ENCODE measurements at places on chromosomes 2 and 18. TPM values are rescaled to one million over a fixed set of nuclear protein-coding genes. Genes with fewer than 3 reads are reported as not detected.

- DNase-seq, result no peak
Measured at GRCh38 chr2:49567811-49568600, 413.7 kb upstream of the FSHR start.

DNA sequence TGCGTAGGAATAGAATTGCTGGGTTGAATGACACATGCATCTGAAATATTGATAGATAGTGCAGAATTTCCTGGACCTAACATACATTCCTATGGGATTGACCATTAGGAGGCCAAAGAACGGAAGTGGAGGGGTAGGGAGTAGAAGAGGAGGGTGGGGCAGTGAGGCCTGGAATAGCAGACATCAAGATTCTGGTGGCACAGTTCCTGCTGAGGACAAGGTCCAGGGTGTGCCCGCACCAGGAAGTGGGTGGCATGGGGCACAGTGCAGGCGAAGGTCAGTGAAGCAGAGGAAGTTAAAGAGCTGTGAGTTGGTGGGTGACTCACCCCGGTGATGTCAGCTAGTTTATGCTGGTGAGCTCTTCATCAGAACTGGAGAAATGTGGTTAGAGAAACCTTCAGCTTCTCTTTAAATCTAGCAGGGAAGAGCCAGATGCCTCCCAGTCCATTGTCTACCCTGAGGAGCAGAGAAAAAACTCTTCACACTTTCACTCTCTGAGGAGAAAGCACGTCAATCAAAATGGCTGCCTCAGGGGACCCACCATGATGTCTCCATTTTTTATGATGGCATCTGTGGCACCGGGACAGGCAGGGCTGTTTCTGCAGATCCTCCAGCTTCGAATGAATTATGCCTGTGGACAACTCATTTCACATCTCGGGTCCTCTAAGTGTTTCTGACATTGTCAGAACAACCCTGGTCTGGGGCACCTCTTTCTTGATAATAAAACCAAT lies 55.9 kb upstream of the CTLA4 start:
- DNase-seq, result no peak

DNA sequence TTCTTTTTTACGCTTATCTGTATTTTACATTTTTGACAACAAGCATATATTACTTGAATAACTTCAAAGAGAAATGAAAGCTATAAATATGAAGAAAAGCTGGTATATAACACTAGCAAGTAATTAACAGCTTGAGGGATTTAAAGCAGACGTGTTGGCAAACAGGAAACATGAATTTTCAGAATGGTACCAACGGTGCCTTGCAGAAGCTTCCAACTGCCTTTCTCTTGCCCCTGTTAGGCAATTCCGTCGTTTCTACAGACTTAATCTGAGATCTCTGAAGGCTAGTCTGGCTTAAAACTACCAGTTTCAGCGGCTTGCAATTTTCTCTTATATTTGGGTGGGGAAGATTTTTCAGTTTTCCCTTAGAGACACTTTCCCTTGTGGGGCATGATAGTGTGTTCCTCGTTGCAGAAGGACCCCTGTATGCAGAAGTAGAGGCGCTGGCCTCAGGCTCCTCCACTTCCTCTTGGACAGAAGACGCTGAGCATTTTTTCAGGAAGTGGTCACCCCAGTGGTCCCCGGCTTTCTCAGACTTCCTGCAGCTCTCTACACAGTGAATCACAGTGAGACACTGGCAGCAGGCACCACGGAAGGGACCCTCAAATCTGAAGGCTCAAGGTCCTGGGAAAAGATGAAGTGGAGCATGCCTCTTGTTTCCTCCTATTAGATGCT lies 56.2 kb upstream of the SLC16A14 start:
- DNase-seq, result no peak

DNA sequence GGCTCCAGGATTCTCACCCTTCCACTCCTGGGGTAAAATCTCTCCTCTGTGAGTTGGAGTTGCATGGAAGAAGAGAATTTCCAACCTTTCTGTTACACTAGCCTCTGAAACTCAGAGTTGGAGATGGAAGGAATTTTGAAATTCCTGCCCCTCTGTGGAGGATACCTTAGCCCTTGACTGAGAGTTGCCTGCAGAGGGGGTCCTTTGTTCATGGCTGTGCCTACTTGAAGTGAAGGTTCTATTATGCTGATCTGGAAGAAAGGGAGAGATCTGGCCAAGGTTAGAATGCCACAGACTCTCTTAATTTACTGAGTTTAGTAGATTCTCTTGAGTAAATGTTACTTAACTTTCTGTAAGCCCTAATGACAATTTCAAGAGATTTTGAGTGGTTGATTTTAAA lies 626.6 kb upstream of the GYPC start:
- no peak for DNase-seq

DNA sequence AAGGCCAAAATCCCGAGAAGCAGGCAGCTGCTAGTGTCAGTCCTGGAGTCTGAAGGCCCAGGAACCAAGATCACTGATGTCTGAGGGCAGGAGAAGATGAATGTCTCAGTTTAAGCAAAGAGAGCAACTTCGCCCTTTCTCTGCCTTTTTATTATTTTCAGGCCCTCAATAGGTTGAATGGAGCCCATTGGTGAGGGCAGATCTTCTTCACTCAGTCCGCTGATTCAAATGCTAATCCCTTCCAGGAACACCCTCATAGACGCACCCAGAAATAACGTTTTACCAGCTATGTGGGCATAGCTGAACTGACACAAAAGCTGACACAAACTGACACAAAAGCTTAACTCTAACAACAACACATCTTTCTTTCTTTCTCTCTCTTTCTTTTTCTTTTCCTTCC lies 78.0 kb upstream of the KCNJ3 start:
- no peak for DNase-seq

DNA sequence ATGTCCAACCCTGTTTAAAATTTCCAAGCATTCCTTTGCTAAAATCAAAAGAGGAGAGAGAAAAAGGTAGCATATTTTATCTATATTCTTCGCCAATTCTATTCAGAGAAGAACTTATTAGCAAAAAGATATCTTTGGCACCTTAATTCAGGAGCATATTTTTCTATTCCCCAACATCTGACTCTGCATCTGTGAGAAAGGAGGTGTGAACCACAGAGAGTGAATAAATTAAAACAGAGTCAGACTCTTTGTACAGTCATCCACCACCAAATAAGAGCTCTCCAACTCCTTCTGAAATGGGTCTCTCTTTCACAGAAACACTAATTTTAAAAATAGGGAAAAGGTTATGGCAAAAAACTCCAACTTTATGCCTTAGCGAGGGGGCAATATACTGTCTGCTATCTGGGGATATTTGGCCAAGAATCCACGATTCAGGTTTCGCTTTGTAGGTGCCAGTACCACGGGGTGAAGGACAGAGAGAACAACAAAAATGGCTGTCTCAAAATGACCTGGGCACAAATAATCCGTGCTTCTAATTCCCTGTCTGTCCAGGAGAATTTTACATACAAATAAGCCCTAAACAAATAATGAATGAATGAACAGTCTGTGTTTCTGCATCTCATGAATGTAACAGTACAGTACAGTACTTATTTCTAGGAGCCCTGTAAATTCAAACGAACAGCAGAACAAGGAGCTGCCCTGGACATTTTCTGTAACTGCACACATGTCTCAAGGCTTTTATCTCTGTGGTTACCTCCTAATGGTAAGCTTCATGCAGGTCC lies 43.4 kb downstream of the EPB41L3 start:
- DNase-seq, result no peak

DNA sequence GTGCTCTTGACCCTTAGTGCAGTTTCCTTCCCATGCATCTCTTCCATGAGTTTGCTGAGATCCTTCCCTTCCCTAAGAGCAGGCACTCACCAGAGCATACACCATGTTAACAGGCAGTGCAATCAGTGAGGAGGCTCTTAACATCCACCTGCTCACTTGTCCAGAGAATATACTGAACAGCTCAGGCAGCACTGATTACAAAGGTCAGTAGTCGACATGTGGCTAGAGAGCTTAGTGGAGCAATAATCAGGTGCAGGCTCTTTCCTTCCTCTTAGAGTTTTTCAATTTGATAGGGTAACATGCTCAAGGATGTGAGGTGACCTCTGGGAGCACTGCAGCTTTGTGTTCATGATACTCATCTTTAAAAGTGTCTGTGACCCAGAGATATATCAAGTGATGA lies 144.1 kb upstream of the SETBP1 start:
- DNase-seq, result no peak

DNA sequence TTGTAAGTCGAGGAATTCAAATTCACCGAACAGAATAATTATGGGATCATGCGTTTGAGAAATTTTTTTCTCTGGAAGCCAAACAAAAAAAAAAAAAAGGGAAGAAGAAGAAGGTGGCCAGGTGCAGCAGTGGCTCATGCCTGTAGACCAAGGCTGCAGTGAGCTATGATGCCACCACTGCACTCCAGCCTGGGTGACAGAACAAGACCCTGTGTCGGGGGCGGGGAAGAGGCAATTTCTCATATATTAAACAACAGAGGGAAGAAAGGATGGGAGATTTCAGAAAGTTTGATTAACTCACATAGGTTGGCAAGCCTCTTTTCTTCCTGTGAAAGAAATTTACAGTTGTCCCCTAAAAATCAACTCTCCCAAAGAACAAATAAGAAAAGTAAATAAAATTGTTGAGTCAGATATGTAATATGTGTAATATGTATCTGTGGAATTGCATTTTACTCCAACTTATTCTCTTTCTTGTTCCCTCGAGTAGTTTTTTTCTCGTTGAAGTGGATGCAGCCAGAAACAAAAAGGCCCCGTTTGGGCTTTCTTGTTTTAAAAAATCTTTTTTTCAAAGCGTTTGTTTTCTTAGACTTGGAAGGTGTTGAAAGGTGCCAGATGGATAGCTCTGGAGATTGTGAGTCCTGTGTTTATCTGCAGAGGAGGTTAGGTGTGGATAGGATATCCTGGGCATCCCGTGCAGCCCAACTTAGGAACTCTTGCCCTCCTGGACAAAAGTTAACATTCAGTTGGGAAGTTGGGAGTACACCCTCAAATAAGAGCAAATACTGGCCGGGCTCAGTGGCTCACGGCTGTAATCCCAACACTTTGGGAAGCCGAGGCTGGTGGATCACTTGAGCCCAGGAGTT lies 25.4 kb upstream of the FMNL2 start:
- no peak for DNase-seq

GRCh38 chr2:122681626-122682025 lies 926.2 kb downstream of the TSN start:
- no peak for DNase-seq

- no peak for DNase-seq
Measured at GRCh38 chr2:28568533-28568932, 72.7 kb downstream of the PLB1 start.

DNA sequence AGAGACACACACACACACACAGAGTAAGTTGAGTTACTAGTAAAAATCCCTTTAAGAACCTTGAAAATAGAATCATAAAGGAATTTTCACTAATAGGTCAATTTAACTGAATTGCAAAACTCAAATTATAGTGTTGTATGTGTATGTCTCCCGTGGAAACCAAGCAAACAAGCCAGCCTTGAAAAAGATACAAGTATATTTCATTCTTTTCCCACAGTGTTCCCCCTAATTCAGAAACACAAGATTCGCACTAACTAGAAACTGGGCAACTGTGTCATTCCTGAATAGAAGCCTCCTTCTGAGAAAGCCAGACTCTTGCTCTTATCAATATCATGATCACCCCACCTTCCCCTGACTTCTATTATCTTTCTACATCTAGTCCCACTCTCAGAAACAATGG lies 229.5 kb downstream of the PIEZO2 start:
- no peak for DNase-seq

DNA sequence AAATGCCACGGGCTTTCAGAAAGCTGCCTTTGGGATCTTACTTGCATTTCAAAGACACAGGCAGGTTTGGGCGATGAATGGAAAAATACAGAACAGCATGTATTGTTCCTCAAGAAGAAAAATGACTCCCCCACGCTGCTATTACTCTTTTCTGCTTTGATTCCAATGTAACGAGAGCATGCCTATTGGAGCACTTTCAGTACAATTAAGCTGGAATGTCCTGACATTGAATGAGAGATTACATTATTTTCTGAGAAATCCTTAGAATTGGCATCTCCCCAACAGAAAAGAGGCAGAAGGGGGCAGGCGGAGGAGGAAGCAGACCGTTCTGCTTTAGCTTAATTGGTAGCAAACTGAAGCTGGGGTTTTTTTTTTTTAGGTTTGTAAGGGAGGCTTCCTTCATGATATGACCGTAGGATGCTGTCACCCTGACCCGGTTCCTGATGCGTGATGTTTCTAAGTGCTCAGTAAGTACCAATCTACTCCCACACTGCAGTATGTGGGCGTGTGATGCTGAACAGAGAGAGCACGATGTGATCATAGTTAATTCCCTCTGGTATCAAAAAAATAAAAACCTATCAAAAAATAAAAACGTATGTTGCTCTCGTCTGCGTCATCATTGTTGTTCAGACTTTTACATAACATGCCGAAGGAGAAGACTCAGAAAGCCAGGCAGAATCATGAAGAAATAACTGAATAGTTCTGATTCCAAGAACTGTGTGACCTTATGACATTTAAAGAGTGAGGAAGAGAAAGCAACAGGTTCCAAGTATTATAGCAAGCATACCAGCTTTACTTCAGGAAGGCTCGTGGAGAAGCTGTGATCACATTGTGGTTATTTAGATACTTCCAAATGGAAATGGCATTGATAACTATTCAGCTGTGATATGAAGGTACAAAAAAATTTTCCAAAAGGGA lies 40.5 kb downstream of the LONRF2 start:
- DNase-seq, result no peak

DNA sequence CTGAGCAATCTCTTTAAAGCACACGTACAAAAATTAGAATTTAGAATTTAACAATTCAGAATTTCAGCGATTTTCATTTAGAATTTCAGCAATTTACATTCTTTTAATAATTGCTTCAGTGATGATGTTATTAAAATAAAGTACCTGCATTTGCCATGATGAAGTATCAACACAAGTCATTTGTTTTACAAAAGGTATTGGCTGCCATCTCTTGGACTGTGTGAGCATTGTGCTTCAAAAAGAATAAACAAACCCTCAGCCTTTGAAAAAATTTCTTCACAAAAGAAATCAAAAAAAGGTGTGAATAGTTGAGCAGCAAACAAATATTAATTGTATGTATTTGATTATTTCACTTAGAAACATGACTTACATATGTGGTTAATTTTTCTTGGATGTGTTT lies 27.1 kb upstream of the ZC3H15 start:
- DNase-seq, result no peak

GRCh38 chr18:40695526-40695925 lies 1259.5 kb upstream of the PIK3C3 start:
- DNase-seq, result no peak

GRCh38 chr18:57426187-57426586 lies 9.0 kb upstream of the ONECUT2 start:
- DNase-seq, result no peak

DNA sequence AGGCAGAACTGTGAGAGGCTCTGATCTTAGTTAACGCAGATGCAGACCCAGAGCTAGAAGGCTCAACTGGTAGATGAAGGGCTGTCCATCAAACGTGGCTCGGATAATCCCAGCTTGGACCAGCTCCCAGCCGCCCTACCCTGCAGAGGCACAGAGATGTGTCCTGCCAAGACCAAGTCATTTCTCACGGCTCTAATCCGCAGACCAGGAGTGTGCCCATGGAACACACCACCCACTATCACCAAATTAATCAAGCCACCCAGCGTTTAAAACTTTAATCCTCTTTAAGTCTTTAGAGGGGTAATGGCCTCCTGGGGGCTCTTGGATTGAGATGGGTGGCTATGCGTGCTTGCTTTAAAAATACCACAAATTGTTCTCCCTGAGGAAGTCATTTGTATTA lies 17.5 kb downstream of the LYPD1 start:
- DNase-seq, result no peak

NLRC4 gene
- not detected for total RNA-seq

TUBA4B gene
- not detected for total RNA-seq

SERPINB3 gene
- not detected for total RNA-seq

ERFE gene
- 0.85 TPM for total RNA-seq

SMAD7 gene
- 76.8 TPM for total RNA-seq

FBXO48 gene
- 0.77 TPM for total RNA-seq

ESPNL gene
- 0.38 TPM for total RNA-seq

KCNIP3 gene
- 8.3 TPM for total RNA-seq
